T-helper 2 cell treated with Interferon-gamma antibody and Interleukin-4, amounts not matched to agents 5 μg/mL and 100 μg/mL, for 36 hours (primary cell): ENCODE measurements at places on chromosomes 4 and X.

GRCh38 chr4:25872851-25873631 lies 10.3 kb upstream of the SEL1L3 start:
- no peak for DNase-seq

- DNase-seq = no peak
Observed at GRCh38 chr4:163895378-163896005, 401.0 kb downstream of the TMA16 start.

GRCh38 chrX:13162772-13163410 lies 118.5 kb upstream of the FAM9C start:
- DNase-seq = no peak

- DNase-seq = no peak
Observed at GRCh38 chr4:76977736-76978350, 28.3 kb downstream of the SEPTIN11 start.

DNA sequence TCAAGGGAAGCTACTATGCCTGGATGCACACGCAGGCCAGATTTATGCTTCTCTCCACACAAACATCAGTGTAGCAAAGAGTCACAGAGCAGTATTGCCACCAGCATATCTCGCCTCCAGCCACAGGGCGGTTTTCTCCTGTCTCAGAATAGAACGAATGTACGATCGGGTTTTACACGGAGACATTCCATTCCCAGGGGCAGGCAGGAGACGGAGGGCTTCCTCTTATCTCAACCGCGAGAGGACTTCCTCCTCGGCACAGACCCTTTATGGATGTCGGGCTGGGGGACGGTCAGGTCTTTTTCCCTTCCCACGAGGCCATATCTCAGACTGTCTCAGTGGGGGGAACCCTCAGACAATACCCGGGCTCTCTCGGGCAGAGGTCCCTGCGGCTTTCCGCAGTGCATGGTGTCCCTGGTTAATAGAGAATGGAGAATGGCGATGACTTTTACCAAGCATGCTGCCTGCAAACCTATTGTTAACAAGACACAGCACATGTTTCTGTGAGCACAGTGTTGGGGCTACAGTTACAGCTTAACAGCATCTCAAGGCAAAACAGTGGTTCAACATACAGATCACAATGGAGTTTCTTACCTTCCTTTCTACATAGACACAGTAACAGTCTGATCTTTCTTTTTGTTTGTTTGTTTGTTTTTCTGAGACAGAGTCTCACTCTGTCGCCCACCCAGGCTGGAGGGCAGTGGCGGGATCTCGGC lies 24.1 kb downstream of the CSF2RA start:
- DNase-seq = no peak

- no peak for DNase-seq
Observed at GRCh38 chr4:39682138-39682537, 15.8 kb upstream of the UBE2K start.

- DNase-seq = peak; percentile 68
Observed at GRCh38 chrX:150365051-150365989, 2.2 kb downstream of the MAMLD1 start.

- DNase-seq = no peak
Observed at GRCh38 chr4:94746746-94747145, 11.0 kb upstream of the BMPR1B start.

DNA sequence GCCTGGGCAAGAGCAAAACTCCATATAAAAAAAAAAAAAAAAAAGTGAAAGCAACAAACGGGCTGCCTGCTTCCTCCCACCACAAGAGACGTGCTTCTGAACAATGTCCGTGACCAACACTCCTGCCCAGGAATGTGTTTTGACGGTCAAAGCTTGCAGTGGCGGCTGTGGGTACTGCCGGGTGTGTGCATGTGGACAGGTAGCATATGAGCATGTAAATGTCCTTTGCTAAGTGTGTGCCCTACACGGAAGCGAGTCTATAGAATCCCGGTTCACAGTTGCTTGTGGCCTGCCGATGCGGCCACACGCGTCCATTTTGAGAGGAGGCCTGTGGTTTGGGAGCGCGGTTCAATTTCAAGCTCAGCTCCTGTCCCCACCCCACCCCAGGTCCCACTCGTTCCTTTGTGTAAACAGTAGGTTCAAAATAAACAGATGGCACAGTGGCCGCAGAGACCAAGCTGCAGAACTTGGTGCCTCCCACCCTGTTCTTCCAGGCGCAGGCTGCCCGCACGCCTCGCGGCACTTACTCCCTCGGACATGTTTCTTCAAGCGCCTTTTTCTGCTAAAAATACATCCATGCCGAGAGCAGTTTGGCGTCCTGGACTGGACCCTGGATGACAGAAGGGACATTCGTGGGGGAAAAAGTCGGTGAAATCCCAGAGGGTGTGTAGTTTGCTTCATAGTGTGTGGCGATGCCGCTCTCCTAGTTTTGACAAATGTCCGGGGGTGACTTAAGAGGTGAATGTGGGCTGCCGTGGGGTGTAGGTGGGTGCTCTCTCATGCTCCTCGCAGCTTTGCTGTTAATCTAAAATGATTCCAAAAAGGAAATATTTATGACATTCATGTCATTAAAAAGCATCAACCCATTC lies 11.5 kb upstream of the NKX1-1 start:
- DNase-seq = no peak

DNA sequence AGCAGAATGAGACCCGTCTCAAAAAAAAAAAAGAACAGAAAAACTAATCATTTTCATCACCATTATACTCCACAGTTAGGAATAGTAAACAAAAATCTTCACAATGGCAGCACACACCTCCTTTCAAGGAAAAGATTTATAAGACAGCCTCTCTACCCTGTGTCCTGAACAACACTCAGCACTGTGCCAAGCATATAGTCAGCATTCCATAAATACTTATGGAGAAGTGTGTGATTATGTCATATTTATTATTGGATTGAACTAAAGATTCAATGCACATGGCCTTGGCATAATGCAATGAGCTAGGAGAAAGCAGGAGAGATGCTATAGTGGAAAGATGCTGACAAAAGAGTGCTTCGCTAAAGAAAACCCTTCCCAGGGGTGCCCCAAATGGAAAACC lies 52.6 kb downstream of the FAM114A1 start:
- DNase-seq = no peak

DNA sequence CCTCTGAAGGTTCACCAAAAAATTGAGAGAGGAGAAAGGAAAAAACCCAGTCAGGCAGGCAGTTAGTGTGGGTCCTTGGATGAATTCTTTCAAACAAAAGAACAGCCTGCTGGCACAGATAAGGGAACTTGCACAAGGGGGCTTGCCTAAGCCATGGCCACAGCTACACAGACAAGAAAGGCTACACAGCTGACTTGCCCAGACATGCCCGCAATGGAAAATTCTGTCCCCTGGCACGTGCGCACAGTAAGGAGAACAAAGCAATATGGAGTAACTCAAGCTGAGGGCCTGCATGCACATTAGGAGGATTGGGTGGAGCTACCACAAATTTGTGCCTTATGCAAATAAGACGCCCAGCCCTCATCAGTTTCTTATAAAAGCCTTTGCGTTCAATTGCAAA lies 512.5 kb upstream of the HTR2C start:
- DNase-seq = no peak

- DNase-seq = no peak
Observed at GRCh38 chr4:174422893-174423256, 99.4 kb downstream of the HPGD start.

DNA sequence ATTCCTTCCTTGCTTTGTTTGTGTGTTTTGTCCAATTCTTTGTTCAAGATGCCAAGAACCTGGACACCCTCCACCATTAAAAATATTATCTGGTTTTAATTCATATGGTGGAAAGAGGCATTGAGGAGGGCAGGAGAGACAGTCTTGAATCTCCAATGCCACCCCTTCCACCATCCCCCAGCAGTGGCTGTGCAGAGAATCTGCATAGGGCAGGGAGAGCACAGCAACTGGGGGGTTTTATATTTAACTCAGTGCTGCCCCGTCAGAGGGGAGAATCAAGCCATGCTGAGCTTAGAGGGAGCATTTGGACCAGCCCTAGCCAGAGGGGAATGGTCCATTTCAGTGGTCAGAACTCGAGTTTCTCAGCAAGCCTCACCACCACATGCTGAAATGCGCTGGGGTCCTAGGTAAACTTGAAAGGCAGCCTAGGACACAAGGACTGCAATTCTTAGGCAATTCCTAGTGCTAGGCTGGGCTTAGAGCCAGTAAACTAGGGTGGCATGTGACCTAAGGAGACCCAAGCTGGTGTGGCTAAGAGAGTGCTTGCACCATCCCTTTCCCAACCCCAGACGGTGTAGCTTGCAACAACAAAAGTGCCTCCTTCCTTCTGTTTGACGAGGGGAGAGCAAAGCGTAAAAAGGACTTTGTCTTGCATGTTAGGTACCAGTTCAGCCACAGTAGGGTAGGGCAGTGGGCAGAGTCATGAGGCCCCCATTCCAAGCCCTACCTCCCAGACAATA lies 34.2 kb downstream of the CCDC158 start:
- DNase-seq = no peak

DNA sequence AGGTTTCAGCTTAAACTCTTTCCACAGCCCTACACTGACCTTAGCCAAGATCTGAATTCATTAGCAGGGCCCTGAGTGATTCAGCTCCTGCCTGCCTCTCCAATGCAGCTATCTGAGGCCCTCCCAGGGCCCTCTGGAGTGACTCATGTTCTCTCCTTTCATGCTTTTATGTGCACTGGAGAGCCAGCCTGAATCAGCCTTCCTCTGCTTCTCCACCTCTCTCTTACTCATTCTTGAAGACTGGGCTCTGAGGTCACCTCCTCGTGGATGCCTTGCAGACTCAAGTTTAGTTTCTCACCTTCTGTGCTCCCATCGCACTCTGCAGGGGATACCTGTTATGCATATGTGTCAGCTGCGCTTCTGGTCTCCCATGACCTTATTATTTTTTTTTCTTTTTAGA lies 3.1 kb upstream of the OCIAD2 start:
- peak; percentile 75 for DNase-seq

- no peak for DNase-seq
Observed at GRCh38 chr4:150327262-150327780, 249.1 kb downstream of the DCLK2 start.

DNA sequence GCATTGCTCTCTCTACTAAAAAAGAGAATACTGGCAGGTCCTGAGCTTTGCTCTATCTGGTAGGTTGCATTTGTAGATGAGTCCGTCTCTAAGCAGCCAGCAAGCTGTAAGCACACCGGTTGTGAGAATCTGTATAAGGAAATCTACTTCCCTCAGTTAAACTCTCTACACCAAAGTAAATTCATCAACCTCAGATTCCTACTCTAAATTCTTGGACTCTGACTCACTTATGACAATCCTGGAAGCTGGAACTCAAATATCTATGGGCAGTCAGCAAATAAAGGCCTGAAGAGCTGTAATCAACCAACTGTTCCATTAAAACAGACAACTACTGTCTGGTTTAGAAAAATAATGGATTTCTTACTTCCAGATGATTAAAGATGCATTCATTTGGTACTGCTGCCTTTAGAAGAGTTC lies 37.9 kb downstream of the FAT1 start:
- DNase-seq = no peak

DNA sequence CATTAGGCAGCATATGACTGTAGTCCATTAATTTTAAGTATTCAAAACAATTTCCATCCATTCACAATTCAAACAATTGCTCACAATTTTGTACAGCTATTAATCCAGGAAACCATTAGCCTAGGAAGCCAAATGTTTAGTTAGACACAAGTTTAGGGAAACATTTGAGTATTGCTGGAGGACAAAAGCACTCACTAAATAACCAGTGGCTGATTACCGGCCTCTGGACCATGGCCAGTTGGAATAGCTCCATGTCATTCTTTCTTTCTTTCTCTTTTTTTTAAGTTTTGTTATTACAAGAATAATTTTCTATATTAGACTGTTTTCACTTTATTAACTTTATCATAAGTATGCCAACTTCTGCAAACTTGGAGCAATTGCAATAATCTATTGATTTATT lies 31.3 kb downstream of the TRIML2 start:
- DNase-seq = no peak

DNA sequence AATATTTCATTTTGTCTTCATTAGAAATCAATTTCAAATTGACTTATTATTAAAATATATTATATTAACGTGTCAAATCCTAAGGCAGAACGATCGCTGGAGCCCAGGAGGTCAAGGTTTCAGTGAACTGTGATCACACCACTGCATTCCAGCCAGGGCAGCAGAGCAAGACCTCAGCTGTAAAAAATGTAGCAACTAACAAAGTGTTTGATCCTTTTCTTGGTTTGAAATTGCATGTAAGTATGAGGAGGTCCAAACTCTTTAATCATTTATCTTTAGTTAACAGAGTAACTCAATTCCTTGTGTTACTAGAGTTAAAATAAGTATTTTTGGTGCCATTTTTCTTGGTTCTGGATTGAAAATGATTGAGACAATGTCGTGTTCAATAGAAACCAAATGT lies 1033.9 kb downstream of the NLGN4X start:
- no peak for DNase-seq

DNA sequence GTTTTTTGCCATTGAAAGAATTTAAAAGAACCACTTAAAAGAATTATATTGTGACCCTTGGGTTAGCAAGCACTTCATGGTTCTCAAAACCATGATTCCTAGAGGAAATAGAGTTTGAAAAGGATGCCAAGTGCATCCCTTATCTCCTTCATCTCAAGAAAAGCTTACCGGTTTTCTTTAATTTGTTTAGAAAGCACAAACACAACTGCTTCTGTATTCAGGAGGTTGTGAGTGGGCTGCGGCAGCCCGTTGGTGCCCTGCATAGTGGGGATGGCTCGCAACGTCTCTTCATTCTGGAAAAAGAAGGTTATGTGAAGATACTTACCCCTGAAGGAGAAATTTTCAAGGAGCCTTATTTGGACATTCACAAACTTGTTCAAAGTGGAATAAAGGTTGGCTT lies 13.5 kb downstream of the HHIP start:
- DNase-seq = no peak

DNA sequence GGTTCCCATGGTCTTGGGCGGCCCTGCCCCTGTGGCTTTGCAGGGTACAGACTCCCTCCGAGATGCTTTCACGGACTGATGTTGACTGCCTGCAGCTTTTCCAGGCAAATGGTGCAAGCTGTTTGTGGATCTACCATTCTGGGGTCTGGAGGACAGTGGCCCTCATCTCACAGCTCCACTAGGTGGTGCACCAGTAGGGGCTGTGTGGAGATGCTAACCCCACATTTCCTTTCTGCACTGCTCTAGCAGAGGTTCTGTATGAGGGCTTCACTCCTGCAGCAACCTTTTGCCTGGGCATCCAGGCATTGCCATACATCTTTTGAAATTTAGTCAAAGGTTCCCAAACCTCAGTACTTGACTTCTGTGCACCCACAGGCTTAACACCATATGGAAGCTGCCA lies 176.1 kb downstream of the DCAF12L1 start:
- no peak for DNase-seq

GRCh38 chrX:152537373-152537772 lies 86.3 kb upstream of the GABRA3 start:
- DNase-seq = no peak

- DNase-seq = no peak
Observed at GRCh38 chr4:88138561-88138960, 19.9 kb downstream of the ABCG2 start.
